ENCODE measurements at places on chromosomes 4 and X.
A peak's percentile ranks its signal among the peaks of the same experiment; 100 is the strongest.

DNA sequence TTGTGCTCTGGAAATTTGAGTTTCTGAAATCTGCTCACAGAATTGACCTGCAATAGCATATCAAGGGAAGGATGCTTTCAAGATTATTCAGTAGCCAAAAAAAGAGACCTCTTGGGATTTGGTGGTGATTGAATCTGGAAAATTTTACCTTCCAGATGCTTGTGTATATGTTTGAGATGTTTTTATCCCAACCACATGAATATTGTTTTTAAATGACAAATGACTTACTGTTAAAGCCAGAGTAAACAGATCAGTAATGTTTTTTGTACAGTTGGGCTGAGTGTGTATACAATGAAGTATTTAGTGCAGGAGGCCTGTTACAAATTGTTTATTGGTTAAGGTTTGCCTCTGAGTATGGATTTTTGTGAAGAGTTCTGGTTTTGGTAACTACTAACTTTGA lies 126.5 kb downstream of the CBR4 start:
- no peak for DNase-seq

DNA sequence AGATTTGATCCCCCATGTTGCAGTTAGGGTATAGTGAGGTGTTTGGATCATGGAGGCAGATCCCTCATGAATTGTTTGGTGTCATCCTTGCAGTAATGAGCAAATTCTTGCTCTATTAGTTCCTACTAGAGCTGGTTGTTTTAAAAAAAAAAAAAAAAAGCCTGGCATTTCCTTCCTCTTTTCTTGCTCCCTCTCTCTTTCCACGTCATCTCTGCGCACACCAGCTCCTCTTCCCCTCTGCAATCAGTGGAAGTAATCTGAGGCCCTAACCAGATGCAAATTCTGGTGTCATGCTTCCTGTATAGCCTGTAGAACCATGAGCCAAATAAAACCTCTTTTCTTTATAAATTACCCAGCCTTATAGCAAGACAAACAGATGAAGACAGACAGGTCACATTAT lies 24.5 kb downstream of the WDR17 start:
- no peak for DNase-seq

- no peak for DNase-seq
Observed at GRCh38 chrX:38627683-38628082, 66.3 kb downstream of the TSPAN7 start.

GRCh38 chrX:9340598-9341290 lies 124.1 kb upstream of the TBL1X start:
- DNase-seq, result peak; percentile 61

DNA sequence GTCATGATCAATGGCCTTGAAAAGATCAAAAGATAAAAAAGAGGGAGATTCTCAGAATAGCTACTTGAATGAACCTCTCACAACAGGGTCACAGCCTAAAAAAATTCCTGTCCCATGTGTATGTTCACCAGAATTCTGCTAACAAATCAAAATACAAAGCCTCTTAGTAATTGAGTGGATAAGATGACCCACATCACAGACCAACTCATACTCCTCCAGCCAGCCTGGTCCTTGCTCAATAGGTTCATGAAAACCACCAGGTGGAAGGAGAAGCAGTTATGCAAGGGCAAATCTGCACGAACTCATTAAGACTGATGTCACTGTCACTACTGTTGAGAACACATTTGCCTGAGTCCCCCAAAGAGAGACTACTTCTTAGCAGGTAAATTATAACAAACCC lies 21.5 kb downstream of the WDFY3 start:
- DNase-seq, result no peak

DNA sequence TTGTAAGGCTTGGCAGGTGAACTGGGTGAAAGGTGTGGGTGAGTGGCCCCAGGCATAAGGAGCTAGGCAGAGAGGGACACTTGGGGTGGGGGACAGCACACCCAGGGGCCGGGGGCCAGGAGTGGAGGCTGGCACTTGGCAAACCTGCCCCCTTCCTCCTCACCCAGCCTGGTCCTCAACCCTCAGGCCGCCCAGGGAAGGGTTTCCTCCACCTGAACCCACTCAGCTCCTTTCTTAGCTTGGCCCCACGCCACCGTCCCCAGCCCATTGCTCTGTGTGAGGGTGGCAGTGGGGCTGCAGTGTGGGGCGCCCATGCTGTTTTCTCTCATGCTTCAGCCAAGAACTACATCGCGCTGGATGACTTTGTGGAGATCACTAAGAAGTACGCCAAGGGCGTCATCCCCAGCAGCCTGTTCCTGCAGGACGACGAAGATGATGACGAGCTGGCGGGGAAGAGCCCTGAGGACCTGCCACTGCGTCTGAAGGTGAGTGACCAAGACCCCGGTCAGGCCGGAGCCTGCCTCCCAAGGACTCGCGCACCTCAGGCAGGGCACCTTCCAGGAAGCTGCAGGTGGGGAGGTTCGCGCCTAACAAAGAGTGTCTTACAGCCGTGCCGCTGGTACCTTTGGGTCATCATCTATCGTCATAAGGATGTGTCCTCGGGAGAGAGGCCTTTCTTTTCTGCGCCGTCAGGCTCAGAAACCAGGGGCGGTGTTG lies 25.2 kb downstream of the WFS1 start:
- no peak for DNase-seq

DNA sequence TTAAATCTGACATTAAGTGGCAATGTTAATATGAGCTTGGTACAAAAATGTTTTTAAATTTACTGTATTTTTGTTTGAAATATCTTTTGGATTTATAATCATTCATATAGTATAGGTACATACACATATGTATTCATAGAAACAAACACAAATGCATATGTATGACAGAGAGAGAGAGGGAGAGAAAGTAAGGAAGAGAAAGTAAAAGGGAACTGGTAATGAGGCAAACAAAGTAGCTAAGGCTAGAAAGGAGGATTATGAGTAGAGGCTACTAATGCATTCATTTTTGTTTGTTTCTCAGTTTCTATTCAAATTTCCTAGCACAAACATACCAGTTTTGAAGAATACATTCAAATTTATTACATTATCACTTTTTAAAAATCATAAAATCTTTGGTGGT lies 132.4 kb downstream of the GLRA3 start:
- DNase-seq, result no peak

DNA sequence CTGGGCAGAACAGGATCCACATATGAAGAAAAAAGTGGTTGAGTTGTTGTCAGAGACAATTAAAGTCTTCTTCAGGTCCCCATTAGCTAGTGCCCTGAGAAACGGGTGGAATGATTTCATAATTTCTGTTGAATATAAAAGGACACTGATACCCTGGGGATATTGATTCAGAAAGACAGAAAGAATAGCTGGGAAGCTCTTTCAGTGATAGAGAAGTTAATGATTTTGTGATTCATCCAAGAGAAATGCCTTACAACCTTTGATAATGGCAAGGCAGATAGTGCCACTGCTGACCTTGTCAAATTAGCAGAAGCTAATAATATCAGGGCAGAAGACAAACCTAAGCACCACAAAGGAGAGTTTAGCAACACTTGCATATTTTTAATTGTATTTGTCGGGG lies 37.9 kb downstream of the UNC5C start:
- no peak for DNase-seq

DNA sequence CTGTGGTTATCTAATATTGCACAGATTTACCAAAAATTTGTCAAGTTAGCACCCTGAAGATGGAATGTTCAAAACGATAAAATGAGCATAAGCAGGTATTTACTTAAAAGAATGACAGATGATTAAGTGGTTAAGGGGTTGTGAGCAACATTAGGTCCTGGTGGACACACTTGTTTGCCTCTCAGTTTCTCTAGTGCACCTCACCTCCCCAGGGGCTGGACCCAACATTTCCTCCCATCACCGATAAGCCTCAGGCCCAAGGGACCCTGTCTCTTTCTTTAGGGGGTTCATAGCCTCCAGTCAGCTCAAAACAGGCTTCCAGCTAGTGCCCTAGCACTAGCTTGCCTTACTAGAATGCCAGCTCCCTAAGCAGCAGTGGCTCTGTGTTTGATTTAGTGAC lies 88.0 kb downstream of the ATP11C start:
- no peak for DNase-seq

All from CD8-positive, alpha-beta memory T cell (primary cell).